ENCODE measurements at places on chromosomes 1 and 21.

GRCh38 chr1:59485171-59485570 is 188.3 kb downstream of the FGGY start:
- no peak for DNase-seq

DNA sequence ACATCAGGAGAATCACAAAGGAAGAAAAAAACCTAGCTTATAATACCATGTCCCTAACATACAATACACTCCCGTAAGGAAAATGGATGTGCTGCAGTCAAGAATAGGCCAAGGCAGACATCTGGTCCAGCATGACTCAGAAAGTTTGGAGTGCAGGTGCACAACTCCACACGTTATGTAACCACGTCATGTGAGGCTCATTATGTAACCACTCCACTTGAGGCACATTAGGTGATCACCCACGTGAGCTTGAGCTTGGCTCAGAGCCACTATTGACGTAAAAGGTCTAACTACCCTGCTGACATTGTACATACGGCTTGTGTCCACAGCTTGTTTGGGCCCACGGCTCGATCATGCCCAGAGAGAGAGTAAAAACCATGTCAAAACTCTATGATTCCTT is 99.8 kb upstream of the C1orf21 start:
- no peak for DNase-seq

GRCh38 chr1:63487336-63488065 is 35.5 kb downstream of the ITGB3BP start:
- no peak for DNase-seq

- DNase-seq: no peak
These were observed 17.8 kb upstream of the EPHA2 start for GRCh38 chr1:16173447-16174260.

DNA sequence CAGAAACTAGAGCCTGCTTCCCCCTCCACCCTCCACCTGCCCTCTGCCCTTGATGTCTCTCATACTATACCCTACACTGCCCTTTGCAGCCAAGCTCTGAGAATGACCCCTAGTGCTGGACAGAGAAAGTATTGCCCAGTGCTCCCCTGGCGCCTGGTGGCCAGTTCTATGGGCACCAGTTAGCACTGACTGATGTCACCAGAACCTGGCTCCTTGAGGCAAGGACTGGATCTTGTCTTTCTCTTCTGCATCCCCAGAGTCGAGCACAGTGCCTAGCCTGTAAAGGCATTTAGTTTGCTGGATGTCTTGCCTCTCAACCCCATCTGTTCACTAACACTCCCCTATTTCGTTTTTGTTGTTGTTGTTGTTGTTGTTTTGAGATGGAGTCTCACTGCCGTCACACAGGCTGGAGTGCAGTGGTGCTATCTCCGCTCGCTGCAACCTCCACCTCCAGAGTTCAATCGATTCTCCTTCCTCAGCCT is 5.9 kb downstream of the PHLDA3 start:
- no peak for DNase-seq
